ENCODE measurements at places on chromosomes 16 and 17.

DNA sequence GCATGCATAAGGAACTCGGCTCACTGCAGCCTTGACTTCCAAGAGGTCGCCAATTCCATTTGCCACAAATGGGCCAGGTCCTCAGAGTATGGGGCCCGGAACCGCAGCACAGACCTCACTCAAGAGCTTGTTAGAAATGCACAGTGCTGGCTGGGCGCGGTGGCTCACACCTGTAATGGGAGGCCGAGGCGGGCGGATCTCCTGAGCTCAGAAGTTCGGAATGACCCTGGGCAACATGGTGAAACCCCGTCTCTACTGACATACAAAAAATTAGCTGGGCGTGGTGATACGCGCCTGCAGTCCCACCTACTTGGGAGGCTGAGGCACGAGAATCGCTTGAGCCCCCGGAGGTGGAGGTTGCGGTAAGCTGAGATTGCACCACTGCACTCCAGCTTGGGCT is 19.6 kb upstream of the N4BP1 start:
- DNase-seq, result no peak

- DNase-seq, result peak; percentile 56
Measured at GRCh38 chr16:14672403-14672971, 21.6 kb downstream of the PLA2G10 start.

DNA sequence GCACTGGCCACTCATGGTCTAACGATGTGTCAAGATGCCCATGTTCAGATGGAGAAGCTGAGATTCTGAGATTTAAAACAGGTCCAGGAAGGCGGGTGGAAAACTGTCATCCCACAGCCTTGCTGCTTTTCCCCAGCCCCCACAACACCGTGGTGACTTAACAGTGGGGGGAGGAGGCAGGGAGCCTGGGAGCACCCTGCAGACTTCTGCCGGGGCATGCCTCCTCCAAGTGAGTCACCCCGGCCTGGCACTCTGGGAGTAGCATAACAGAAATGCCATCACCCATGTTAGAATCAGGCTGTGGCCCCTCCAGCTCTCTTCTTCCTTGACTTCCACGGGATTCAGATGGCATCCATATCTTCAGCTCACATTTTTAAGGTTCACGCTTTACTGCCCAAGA is 164.8 kb downstream of the CBLN1 start:
- DNase-seq, result no peak

- DNase-seq, result no peak
Measured at GRCh38 chr16:31331807-31332301, 23.1 kb upstream of the ITGAX start.

GRCh38 chr17:82531431-82531881 is 11.9 kb downstream of the FOXK2 start:
- DNase-seq, result no peak

- DNase-seq, result no peak
Measured at GRCh38 chr17:82776454-82776853, 24.6 kb downstream of the TBCD start.
